ENCODE measurements at places on chromosomes 13 and 19.

DNA sequence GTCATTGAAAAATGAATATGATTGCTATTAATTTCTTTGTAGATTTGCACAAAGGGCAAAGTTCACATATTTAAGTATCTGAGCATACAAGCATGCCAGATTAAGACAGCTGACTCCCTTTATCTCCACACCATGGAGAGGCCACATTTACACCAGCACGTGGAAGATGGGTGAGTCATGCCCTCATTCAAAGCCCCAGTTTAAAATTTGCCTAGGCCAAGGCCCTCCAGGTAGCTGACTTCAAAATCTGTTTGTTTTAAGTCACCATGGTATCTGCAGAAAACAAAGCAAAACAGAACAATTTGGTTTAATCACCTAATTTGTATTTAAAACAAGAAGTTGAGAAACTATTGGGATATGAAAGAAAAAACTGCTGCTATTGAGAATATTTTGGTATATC lies 109.2 kb downstream of the ESD start:
- peak; percentile 59 for DNase-seq

GRCh38 chr19:56905631-56906150 lies 65.2 kb upstream of the PEG3 start:
- no peak for DNase-seq

DNA sequence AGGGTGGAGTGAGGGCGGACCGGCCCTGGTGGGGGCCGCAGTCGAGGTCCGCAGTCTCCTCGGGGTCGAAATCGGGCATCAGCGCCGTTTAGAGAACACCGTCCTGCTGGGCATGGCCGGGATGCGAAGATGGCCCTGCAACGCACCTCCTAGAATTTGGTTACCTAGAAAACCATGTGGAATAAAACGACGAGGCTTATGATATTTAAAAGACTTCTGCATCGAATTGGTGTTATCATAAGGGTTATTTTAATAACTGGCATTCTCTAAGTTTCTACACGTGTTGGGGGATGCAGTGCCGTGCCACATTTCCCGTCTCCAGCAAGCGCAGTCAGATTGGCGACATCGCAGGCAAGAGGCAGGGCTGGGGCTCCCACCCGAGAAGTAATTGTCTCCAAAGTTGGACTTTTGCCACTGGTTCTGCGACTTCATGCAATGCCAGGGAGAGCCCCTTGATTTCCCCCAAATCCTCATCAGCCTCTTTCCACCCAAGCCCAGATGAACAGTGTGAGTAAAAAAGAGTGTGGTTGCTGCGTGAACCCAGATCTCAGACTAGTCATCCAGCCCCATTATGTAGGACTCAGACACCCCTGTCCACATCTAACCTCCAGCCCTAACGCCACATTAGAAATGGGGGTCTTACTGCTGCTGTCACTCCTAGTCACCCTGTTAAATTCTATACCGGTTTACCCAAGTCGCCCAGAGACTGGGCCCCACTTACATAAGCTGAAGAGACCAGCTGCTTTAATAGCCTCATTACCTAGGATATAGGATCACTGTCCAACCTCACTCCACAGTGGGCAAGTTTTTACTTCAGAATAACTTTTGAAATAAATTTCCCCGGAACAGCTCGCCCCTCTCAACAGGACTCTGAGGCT lies 571 bp upstream of the DHRS12 start:
- peak; percentile 70 for DNase-seq

GRCh38 chr19:37738371-37738770 lies 18.8 kb upstream of the ZNF607 start:
- no peak for DNase-seq

DNA sequence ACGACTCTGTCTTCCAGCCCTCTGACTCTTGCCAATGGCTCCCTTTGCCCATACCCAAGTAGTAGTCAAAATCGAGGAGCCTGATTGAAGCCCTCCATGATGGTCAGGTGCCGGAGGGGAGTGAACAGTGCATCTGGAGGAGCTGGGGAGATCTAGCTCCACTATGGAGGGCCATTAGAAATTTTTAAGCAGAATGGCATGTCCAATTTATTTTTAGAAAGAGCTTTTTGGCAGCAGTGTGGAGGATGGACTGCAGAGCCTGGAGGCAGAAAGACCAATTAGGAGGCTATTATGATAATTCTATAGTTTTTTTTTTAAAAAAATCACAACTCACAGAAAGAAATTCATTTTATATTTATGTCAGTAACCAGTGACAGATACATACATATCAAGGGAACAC lies 92.7 kb upstream of the SLC7A1 start:
- DNase-seq, result no peak

- DNase-seq, result no peak
These were observed 25.9 kb upstream of the NANOS2 start for GRCh38 chr19:45940515-45940805.

- peak; percentile 31 for DNase-seq
These were observed 692.6 kb upstream of the SLITRK1 start for GRCh38 chr13:84574851-84575250.

DNA sequence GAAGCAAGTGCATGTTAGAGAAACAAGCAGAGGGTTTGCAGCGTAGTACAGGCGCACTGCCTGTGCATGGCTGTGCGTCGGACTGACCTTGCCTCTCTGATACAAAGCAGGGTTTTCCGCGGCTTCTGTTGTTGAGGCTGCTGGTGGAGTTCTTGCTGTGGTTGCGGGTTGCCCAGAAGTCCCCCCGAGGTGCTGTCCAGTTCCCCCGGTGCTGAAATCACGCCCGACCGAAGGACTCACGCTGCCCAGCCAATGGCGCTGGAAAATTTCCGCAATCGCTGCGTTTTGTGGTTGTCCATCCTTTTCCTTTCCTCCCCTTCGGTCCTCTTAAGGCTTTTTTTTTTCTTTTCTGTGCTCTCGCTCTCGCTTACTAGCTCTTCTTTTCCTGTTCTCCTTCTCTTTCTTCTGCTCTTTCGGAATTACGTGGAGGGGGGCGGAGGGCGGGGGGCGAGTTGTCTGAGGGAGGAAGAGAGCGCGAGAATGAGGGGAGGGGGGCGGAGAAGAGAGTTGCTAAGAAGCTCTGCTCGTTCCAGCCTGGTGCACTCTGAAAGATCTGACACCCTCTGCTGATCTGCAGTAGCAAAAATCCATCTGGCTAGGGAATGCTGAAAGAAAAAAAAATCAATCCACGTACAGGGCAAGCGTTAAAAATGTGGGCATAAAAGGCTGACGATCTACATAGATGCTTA lies at the start of gene SLITRK1:
Gene SLITRK1 (minus strand): TSS at position 558 of the 689 bp plus-strand sequence. CDS start 967 bp downstream, outside the sequence.
- DNase-seq, result peak; percentile 89

DNA sequence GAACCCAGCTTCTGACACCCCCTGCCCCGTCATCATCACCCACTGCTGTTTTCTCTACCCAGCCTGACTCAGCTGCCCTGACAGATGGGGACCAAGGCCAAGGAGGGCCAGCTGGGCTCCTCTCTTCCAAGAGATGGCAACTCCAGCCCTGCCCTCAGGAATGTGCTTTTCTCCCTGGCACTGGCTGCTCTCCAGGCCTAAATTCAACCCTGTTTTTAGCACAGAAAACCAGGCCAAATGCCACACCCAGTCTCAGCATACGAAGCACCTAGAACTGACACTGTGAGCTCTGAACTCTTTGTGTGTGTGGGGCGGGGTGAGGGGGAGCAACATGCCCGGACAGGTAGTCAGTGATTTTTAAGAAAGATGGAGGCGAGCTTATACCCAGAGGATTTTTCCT lies 23.4 kb upstream of the IGFL1 start:
- DNase-seq, result no peak

- DNase-seq, result no peak
These were observed 47.9 kb downstream of the ZNF99 start for GRCh38 chr19:22735911-22736645.

- no peak for DNase-seq
These were observed 6.8 kb upstream of the CCDC124 start for GRCh38 chr19:17926044-17926443.

- no peak for DNase-seq
These were observed 166.0 kb upstream of the KLF12 start for GRCh38 chr13:74300162-74300561.

Measured in stomach (tissue), 19 donors.